ENCODE measurements at places on chromosomes 16 and 17.

DNA sequence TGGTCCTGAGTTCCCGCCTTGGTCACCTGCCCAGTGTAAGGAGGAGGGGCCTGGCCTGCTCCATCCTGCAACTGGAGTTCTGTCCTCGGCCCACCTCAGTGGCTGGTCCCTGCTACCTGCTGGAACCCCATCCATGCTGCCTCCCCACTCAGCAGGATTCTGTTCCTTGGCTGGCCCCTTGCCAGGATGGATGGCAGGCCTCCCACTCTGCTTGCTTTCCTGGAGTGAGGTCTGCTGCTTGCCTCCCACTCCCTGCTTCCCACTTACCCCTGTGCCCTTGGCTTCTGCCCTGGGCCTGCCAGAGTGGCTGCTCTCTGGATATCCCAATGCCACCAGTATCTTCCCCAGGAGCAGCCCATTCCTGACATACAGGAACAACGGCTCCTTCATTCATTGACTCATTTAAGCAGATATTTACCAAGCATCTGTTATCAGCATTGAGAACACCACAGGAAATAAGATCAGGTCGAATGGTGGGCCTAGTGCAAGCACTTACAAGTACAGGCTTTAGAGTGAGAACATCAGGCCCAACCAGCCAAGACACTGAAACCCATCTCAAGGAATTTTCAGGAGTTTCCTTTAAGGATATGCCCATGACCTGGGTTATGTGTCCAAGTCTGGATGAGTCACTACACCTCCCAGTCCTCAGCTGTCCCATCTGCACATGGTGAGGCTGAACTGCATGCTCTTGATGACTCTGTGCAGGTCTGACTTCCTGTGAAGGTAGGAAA, 17.0 kb upstream of the RPRML start:
- H3K4me1 ChIP-seq: no peaks in the 10 kb centered on the region
- H3K27me3 ChIP-seq: no peaks in the 10 kb centered on the region
- DNase-seq: no peak
- H3K4me3 ChIP-seq: no peak overlapping the region

DNA sequence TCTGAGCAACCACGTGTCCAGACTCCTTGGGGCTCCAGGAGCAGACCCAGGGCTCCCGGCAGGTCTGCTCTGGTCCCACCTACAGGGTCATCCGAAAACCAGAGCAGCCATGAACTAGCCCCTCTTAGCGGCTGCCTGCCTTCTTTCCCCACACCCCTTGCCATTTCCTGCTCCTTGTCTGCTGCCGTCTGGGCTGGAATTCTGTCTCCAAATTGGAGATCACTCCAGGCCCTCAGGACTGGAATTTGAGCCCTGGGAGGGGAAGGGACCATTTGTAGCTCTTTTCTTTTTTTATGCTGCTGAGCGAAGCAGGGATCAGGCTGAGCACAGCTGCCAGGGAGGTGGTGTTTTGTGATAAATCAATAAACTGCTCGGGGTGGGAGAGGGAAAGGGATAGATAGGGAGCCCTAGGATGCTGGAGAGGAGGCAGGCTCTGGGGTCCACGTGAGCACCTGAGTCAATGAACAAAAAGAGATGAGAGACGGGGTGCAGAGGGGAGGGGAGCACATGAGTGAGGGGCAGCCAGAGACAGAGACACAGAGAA, 257.5 kb downstream of the ENGASE start:
- no peak overlapping the region for H3K4me3 ChIP-seq
- H3K4me1 ChIP-seq: no peaks in the 10 kb centered on the region
- H3K27me3 ChIP-seq: peaks cover 2% of the 10 kb centered on the region
- no peak overlapping the region for H3K27ac ChIP-seq

- H3K27me3 ChIP-seq: no peaks in the 10 kb centered on the region
- H3K4me3 ChIP-seq: no peak overlapping the region
- H3K4me1 ChIP-seq: no peaks in the 10 kb centered on the region
- DNase-seq: no peak
- H3K36me3 ChIP-seq: peaks cover 8% of the 10 kb centered on the region
Observed at GRCh38 chr17:1475321-1475854, 17.1 kb downstream of the MYO1C start.

- H3K27ac ChIP-seq: no peak overlapping the region
- H3K36me3 ChIP-seq: no peaks in the 10 kb centered on the region
- DNase-seq: no peak
- no peak overlapping the region for H3K4me3 ChIP-seq
- no peaks in the 10 kb centered on the region for H3K27me3 ChIP-seq
Observed at GRCh38 chr16:89619840-89620239, 6.4 kb downstream of the DPEP1 start.

DNA sequence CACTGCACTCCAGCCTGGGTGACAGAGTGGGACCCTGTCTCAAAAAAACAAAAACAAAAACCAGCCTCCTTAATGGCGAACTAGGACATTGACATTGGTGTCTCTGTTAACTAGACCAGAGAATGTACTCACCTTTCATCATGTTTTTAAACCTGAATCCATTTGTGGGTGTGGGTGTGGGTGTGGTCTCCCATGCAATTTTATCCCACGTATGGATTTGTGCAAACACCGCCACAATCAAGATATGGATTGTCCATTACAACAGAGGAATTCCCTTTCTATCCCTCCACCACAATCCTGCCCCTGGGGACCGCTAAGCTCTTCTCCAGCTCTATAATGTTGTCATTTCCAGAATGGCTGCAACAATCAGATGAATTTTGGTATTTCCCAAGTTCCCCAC, 49.9 kb downstream of the DNAH17 start:
- no peaks in the 10 kb centered on the region for H3K36me3 ChIP-seq
- H3K27me3 ChIP-seq: no peaks in the 10 kb centered on the region
- no peak overlapping the region for H3K4me3 ChIP-seq
- H3K27ac ChIP-seq: no peak overlapping the region
- peaks cover 11% of the 10 kb centered on the region for H3K4me1 ChIP-seq

DNA sequence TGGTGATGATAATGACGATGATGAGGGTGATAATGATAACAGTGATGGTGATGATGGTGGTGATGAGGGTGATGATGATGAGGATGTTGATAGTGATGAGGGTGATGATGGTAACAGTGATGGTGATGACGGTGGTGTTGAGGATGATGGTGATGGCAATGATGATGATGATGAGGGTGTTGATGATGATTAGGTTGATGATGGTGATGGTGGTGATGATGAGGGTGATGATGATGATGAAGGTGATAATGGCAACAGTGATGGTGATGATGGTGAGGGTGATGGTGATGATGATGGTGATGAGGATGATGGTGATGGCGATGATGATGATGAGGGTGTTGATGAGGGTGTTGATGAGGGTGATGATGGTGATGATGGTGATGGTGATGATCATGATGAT, 93.8 kb upstream of the ZNF469 start:
- H3K27ac ChIP-seq: no peak overlapping the region
- no peaks in the 10 kb centered on the region for H3K4me1 ChIP-seq
- no peak overlapping the region for H3K4me3 ChIP-seq
- no peak for DNase-seq
- H3K36me3 ChIP-seq: no peaks in the 10 kb centered on the region
- no peaks in the 10 kb centered on the region for H3K27me3 ChIP-seq

DNA sequence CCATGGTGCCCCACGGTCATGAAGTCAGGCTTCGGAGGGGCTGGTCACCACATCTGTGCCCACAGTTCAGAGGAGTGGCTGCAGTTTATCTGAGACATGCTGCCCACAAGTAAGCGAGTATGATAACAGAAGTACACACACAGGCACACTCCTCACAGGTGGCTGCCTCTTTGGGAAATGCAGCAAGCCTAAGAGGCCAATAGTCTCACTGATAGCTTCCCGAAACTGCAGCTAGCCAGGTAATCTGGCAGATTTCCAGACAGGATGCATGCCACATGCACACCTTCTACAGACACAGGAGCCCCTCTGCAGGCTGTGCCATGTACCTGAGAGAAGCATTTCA, 12.6 kb upstream of the GFOD2 start:
- peaks cover 8% of the 10 kb centered on the region for H3K36me3 ChIP-seq
- no peak for DNase-seq
- no peak overlapping the region for H3K27ac ChIP-seq
- no peaks in the 10 kb centered on the region for H3K27me3 ChIP-seq

- H3K4me1 ChIP-seq: peaks cover 20% of the 10 kb centered on the region
- peaks cover 3% of the 10 kb centered on the region for H3K36me3 ChIP-seq
- H3K27me3 ChIP-seq: no peaks in the 10 kb centered on the region
- no peak overlapping the region for H3K27ac ChIP-seq
- no peak overlapping the region for H3K4me3 ChIP-seq
Observed at GRCh38 chr17:76271669-76272540, 6.8 kb downstream of the UBALD2 start.

DNA sequence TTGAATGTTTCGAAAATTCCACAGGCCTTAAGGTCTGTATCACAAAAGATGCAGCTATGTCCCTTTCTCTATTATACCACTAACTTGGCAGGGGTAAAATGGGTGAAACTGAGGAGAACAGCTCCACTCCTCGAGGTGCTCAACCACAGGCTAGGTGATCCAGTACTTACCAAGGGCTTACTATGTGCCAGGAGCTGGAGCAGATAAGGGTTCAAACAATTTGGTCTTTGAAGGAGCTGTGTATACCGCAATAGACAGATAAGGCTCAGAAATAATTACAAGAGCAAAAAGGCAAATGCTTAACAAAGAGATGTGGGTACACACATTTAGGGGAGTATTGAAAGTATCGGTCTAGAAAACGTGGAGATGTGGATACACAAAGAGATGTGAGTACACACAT, 1.5 kb downstream of the XPO6 start:
- peak overlapping the region; percentile 75 for H3K27ac ChIP-seq
- no peaks in the 10 kb centered on the region for H3K36me3 ChIP-seq
- no peak for DNase-seq
- H3K4me1 ChIP-seq: peaks cover 5% of the 10 kb centered on the region

DNA sequence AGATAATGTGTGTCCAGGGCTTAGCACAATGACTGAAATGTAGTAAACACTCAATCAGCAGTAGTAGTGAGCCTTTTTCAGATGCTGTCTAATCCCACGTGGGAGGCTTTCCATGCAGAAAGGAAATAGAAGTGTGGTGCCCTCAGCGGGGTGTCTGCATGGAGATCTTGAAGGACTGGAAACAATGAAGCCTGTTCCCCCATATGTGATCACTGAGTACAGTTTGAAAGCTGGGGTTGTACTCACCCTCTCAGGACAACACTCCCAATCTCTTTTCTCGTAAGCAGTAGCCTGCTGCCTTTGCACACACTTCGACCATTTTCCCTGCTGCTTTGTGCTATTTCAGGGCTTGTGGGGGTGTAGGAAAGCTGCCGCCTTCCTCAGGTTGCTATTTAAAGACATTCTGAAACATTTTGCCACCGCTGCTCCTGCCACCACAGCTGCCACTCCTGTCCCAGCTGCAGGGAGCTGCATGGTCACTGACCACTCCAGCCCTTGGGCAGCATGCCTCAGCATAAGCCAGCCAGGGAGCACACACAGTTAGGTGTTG, 40.6 kb upstream of the HAS3 start:
- no peak overlapping the region for H3K4me3 ChIP-seq
- H3K27me3 ChIP-seq: no peaks in the 10 kb centered on the region
- peaks cover 11% of the 10 kb centered on the region for H3K4me1 ChIP-seq
- H3K36me3 ChIP-seq: no peaks in the 10 kb centered on the region
- no peak for DNase-seq

DNA sequence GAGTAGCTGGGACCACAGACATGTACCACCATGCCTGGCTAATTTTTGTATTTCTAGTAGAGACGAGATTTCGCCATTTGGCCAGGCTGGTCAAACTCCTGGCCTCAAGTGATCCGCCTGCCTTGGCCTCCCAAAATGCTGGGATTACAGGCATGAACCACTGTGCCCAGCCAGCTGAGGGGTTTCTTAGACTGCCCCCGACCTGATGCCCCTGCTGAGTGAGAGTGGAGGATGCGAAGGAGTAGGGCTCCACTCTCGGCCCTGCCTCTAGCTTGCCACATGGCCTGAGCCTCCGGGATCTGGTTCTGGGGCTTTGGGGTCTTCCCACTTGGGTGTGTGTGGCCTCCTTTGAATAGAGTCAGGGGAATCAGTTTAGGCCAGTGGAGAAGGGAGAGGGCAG, 11.0 kb downstream of the GPR179 start:
- H3K4me1 ChIP-seq: no peaks in the 10 kb centered on the region
- no peaks in the 10 kb centered on the region for H3K27me3 ChIP-seq
- H3K4me3 ChIP-seq: no peak overlapping the region
- H3K36me3 ChIP-seq: no peaks in the 10 kb centered on the region
- no peak overlapping the region for H3K27ac ChIP-seq

GRCh38 chr17:14616528-14616927, 315.6 kb downstream of the HS3ST3B1 start:
- H3K4me1 ChIP-seq: no peaks in the 10 kb centered on the region

- no peaks in the 10 kb centered on the region for H3K4me1 ChIP-seq
- DNase-seq: no peak
- H3K36me3 ChIP-seq: no peaks in the 10 kb centered on the region
- no peak overlapping the region for H3K27ac ChIP-seq
Observed at GRCh38 chr16:27839419-27839818, 224.1 kb downstream of the GSG1L start.

DNA sequence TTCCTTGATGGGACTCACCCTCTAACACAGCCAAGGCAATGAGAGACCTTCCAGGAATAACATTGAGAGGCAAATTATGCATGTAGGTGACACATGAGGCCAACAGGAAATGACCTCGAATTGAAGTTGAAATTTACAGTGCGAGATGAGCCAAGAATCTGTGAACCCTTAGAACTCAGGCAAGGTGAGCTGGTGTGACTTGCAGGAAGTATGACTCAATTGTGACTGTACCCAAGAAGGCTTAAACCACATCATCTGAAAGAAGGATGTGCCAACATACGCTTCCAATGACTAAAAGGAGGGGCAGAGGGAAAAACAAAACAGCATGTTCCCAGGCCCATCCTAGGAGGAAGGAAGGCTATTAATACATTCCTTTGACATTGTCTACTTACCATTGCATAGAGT, 44.8 kb downstream of the PITPNC1 start:
- no peak overlapping the region for H3K27ac ChIP-seq
- DNase-seq: no peak
- H3K27me3 ChIP-seq: no peaks in the 10 kb centered on the region

DNA sequence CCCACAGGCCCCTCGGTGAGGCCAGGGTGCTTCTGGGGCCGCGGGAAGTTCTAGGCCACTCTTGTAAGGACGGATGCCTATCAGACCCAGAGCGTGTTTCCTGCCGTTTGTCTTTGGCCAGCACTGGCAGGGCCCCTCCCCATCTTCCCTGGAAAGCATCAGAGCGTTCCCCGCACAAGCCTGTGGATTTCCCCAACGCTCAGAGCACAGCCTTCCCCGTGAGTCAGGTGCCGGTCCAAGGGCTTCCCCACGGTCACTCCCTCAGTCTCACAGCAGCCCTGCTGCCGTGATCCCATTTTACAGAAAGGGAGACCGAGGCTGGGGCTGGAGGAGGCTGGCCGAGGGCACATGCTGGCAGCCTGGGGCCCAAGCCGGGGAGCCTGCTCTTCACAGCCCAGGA, 33.7 kb downstream of the CRISPLD2 start:
- H3K36me3 ChIP-seq: no peaks in the 10 kb centered on the region
- DNase-seq: no peak
- no peak overlapping the region for H3K27ac ChIP-seq
- H3K4me1 ChIP-seq: peaks cover 13% of the 10 kb centered on the region

- H3K4me1 ChIP-seq: peaks cover 5% of the 10 kb centered on the region
- peak; percentile 49 for DNase-seq
- H3K27ac ChIP-seq: no peak overlapping the region
- no peaks in the 10 kb centered on the region for H3K27me3 ChIP-seq
Observed at GRCh38 chr17:28030386-28030785, 12.1 kb upstream of the NLK start.
